ENCODE measurements at places on chromosomes 6 and 20.

GRCh38 chr6:25928562-25929324 lies 1.7 kb downstream of the SLC17A2 start:
- H3K27me3 ChIP-seq = no peaks in the 10 kb centered on the region
- H3K36me3 ChIP-seq = no peaks in the 10 kb centered on the region
- H3K4me1 ChIP-seq = no peaks in the 10 kb centered on the region
- H3K4me3 ChIP-seq = no peak overlapping the region
- no peak overlapping the region for H3K27ac ChIP-seq

DNA sequence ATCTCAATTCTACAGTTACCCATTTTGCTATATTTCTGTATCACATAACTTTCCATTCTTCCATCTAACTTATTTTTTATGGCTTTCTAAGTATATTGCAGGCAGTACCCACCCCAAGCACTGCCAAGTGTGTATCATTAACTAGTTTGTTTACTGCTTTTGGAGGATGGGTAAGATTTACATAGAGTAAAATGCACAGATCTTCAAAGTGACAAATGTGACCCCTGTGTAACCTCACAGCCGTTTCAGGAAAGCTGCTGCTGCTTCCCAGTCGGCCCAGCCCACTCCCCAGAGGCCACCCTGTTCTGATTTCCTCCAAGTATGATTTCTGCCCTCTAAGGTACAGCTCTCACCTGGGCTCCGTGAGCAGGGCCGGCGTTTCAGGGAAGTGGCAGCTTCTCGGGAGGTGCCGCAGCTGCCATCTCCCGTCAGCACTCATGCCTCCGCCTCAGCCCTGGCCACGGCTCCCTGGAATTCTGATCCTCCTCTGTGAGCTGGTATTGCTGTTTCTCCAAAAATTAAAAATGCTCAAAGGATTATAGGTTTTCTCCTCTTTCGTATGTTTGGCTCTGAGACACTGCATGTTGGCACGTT lies 15.0 kb upstream of the MAP1LC3A start:
- peaks cover 15% of the 10 kb centered on the region for H3K36me3 ChIP-seq
- H3K4me1 ChIP-seq = peaks cover 3% of the 10 kb centered on the region
- H3K27ac ChIP-seq = no peak overlapping the region
- no peaks in the 10 kb centered on the region for H3K27me3 ChIP-seq
- DNase-seq = no peak

DNA sequence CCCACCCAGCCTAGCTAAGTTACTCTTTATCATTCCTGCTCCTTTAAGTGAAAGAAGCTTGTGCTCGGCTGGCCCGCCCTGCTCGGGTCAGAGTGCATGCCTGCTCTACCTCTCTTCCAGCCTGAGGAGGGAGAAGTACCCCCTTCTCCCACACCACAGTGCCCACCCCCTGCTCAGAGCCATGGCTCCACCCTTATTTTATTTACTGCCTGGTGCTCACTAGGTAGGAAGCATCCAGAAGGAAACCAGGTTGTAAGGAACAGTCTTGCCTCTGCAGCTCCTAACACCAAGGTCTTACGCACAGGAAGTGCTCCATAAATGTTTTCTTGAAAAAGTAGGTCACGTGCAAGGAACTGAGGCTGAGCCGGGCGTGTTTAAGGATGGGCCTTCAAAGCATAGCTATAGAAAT lies 105.7 kb upstream of the SNX9 start:
- no peak for DNase-seq
- no peak overlapping the region for H3K27ac ChIP-seq
- H3K4me3 ChIP-seq = no peak overlapping the region
- H3K27me3 ChIP-seq = no peaks in the 10 kb centered on the region
- no peaks in the 10 kb centered on the region for H3K36me3 ChIP-seq
- peaks cover 4% of the 10 kb centered on the region for H3K4me1 ChIP-seq

DNA sequence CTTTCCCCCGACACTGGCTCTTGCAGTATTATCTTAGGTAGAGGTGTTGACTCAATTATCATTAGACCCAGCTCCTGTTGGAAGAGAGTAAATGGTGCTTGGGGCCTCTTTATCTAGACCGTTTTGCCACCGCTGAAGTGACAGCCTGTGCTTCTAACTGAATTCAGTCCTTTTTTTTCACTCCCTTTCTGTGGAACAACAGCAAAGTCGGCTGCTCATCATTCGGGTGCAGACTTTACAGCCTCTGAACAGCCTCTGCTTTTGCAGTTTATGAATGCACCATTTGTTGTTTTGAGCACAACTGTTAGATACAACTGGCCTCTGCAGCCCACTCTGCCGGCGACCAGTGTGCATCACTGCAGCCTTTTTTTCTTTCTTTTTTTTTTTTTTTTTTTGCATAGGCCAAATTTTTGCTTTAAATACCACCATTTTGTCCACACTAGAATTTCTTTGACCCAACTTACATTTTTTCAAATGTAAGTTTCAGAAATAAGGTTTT lies 35.8 kb downstream of the RREB1 start:
- H3K27ac ChIP-seq = peak overlapping the region; percentile 96
- no peaks in the 10 kb centered on the region for H3K27me3 ChIP-seq
- H3K4me1 ChIP-seq = peaks cover 66% of the 10 kb centered on the region
- no peaks in the 10 kb centered on the region for H3K36me3 ChIP-seq
- no peak overlapping the region for H3K4me3 ChIP-seq

- no peak overlapping the region for H3K27ac ChIP-seq
- no peak for DNase-seq
- no peaks in the 10 kb centered on the region for H3K4me1 ChIP-seq
- H3K27me3 ChIP-seq = no peaks in the 10 kb centered on the region
Observed at GRCh38 chr20:12056839-12057238, 139.1 kb downstream of the BTBD3 start.

DNA sequence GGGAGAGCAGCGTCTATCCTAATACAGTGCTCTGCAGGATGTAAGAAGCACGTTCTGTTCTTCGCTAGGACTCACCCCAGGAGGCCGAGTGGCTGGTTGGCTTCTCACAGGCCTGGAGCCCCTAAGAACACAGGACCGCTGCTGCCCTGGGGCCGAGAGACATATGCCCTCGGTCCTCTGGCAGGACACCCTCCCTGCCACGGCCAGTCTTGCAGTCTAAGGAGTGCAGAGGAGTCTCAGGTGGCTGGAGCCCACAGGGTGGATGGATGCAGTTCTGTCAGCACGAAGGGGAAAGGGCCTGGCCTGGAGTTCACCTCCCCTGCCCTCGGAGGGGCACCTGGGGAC lies 96.5 kb downstream of the SMOC2 start:
- DNase-seq = no peak
- no peaks in the 10 kb centered on the region for H3K36me3 ChIP-seq
- no peaks in the 10 kb centered on the region for H3K27me3 ChIP-seq

GRCh38 chr6:25369433-25370177 lies 90.4 kb downstream of the CARMIL1 start:
- H3K4me3 ChIP-seq = no peak overlapping the region
- DNase-seq = peak; percentile 11
- H3K27me3 ChIP-seq = no peaks in the 10 kb centered on the region
- no peak overlapping the region for H3K27ac ChIP-seq
- H3K36me3 ChIP-seq = no peaks in the 10 kb centered on the region
- H3K4me1 ChIP-seq = peaks cover 5% of the 10 kb centered on the region

DNA sequence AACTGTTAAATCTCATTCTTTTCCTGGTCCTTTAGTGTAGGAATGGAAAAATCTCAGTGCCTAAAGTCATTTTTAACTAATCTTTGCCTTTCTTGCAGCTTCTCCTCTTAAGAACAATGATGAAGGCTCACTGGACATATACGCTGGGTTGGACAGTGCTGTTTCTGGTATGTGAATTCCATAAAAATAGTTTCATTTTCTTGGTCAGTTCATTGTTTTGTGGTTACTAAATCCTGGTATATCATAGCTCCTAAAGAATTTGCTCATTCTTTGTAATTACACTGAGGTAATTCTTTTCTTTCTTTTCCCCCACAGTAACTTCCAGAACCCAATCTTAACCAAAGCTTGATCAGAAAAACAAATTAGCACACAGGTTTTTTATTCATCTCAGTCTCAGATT lies 23.4 kb downstream of the CASP8AP2 start:
- no peak overlapping the region for H3K4me3 ChIP-seq
- no peak overlapping the region for H3K27ac ChIP-seq
- no peak for DNase-seq

DNA sequence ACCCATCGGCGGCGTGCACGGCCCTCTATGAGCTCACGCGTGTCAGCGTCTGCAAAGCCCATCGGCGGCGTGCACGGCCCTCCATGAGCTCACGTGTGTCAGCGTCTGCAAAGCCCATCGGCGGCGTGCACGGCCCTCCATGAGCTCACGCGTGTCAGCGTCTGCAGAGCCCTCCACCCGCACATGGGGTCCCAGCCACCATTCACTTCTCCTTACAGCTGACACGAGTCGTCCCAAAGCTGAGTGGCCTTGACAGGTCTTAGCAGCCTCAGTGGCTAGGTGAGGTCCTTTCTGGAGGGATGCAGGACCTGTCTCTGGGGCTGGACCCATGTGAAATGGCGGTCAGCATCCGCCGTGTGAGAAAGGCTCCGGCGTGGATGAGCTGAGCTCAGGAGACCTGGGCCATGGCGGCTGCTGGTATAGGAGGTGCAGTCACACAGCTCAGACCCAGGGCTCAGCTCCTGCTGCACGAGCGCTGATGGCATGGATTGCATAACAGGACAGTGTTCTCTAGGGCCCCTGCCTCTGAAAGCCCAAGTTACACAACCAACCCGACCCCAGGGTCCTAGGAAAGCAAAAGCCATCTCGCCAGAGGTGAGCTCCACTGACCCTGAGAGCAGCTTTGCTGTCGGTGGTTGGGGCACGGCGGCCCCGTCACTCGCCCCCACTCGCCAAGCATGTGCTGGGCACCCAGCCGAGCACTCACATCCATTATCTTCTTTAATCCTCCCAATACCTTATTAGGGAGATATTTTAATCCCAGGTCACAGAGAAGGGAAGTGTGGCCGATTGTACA lies 38.9 kb downstream of the DLL1 start:
- no peak overlapping the region for H3K27ac ChIP-seq
- DNase-seq = no peak
- no peak overlapping the region for H3K4me3 ChIP-seq
- peaks cover 3% of the 10 kb centered on the region for H3K4me1 ChIP-seq

DNA sequence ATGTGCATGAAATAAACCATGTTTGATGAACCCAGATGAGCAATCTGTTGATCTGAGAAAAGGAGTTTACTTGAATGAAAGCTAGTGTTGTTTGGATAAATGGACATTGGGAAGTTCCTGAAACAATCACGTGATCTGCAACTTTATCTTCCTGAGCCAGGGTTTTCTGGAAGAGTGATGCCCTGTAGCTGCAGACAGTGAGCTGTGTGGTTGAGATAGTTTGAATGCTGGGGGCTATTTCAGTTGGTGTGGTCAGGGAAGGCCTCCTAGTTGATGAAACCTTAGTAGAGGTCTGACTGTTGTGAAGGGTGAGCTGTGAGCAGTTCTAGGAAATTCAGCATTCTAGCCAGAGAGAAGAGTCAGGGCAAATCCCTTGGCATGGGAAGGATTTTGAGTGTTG lies 643.7 kb downstream of the UTRN start:
- no peak overlapping the region for H3K4me3 ChIP-seq
- H3K27me3 ChIP-seq = no peaks in the 10 kb centered on the region
- H3K36me3 ChIP-seq = no peaks in the 10 kb centered on the region

DNA sequence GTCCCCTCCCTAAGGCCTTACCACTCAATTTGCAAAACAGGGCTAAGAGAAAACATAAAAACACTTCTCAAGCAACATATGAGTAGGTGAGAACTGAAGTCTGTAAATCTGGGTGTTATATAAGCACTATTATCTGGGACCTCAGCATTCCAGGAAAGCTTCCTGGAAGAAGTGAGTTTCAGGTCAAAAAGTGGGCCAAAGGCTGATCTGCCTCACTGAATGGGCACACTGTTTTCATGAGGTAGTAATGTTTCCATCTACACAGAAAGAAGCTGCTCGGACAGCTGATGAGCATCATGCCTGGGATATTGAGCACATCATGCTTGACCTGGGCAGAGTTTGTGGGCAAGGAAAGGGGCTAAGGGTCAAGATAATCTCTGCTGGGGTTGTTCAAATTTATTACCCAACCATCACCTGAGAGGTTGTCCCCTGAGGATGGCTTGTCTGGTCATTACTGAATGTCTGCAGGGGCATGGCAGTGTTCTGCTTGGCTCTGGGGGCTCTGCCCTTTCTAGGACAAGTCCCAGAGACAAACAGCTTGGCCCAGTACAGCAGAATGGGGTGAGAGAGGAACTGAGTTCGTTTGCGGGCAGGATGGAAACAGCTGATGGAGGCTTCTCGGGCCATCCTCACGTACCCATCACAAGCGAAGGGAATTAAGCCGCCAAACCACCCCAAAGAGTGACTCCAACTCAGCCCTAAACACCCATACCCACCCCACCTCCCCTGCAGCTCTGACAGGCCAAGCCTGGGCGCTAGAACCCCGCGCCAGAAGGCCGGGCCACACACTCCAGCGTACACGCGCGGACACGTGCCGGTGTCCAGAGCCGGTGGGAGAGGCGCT lies 1.2 kb upstream of the SYNJ2 start:
- H3K4me3 ChIP-seq = peak overlapping the region; percentile 93
- H3K27me3 ChIP-seq = no peaks in the 10 kb centered on the region
- DNase-seq = no peak
- H3K27ac ChIP-seq = peak overlapping the region; percentile 54
- peaks cover 7% of the 10 kb centered on the region for H3K4me1 ChIP-seq

GRCh38 chr6:90103056-90103800 lies 193.4 kb downstream of the BACH2 start:
- H3K27me3 ChIP-seq = no peaks in the 10 kb centered on the region
- peaks cover 22% of the 10 kb centered on the region for H3K4me1 ChIP-seq

DNA sequence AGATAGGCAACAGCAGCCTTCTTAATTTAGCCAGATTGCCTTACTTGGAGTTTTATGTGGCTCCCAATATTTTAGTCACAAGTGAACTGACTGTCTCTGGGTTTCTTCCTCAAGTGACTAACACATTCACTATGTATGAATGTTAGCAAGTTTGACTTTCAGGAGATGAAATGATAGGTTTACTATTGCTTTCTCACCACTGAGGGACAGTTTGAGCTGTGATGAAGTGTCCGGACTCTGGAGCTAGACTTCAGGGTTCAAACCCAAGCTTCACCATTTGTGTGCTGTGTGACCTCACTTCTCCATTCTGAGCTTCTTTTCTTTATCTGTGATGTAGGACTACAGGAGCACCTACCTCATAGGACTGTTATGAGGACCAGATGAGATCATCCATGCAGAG lies 8.2 kb downstream of the DHX35 start:
- H3K27me3 ChIP-seq = no peaks in the 10 kb centered on the region
- H3K36me3 ChIP-seq = no peaks in the 10 kb centered on the region
- no peak for DNase-seq
- no peaks in the 10 kb centered on the region for H3K4me1 ChIP-seq
- H3K4me3 ChIP-seq = no peak overlapping the region

- DNase-seq = no peak
- no peaks in the 10 kb centered on the region for H3K27me3 ChIP-seq
- H3K4me1 ChIP-seq = peaks cover 9% of the 10 kb centered on the region
- H3K27ac ChIP-seq = no peak overlapping the region
- no peaks in the 10 kb centered on the region for H3K36me3 ChIP-seq
- no peak overlapping the region for H3K4me3 ChIP-seq
Observed at GRCh38 chr6:30768634-30769087, 24.3 kb upstream of the IER3 start.

GRCh38 chr6:154606457-154606856 lies 96.0 kb upstream of the CNKSR3 start:
- no peaks in the 10 kb centered on the region for H3K27me3 ChIP-seq
- no peak overlapping the region for H3K27ac ChIP-seq
- DNase-seq = no peak
